ENCODE measurements at places on chromosomes 2 and 18. TPM values are rescaled to one million over a fixed set of nuclear protein-coding genes. Genes with fewer than 3 reads are reported as not detected.

DNA sequence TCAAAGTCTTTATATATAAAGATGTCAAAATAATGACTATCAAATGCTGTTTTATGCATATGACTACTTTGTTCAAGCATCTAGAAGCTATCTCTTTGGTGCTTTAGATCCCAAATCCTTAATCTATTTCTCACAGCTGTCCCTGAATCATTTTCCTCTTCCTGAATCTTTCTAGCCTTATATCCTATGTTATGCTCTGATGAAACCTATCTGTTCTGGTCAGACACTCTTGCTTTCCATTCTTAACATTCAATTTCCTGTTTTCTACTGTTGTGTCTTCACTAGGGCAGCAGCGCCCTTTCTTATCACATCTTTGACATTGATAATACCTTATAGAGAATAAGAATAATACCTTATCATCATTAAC is 6.3 kb upstream of the PARD3B start:
- DNase-seq: no peak
- H3K4me1 ChIP-seq: peaks cover 23% of the 10 kb centered on the region
- no peaks in the 10 kb centered on the region for H3K27me3 ChIP-seq
- no peaks in the 10 kb centered on the region for H3K36me3 ChIP-seq

GRCh38 chr2:239312741-239313667 is 87.8 kb downstream of the HDAC4 start:
- no peak for DNase-seq
- H3K27ac ChIP-seq: no peak overlapping the region
- H3K27me3 ChIP-seq: no peaks in the 10 kb centered on the region
- no peaks in the 10 kb centered on the region for H3K36me3 ChIP-seq
- H3K4me1 ChIP-seq: no peaks in the 10 kb centered on the region

DNA sequence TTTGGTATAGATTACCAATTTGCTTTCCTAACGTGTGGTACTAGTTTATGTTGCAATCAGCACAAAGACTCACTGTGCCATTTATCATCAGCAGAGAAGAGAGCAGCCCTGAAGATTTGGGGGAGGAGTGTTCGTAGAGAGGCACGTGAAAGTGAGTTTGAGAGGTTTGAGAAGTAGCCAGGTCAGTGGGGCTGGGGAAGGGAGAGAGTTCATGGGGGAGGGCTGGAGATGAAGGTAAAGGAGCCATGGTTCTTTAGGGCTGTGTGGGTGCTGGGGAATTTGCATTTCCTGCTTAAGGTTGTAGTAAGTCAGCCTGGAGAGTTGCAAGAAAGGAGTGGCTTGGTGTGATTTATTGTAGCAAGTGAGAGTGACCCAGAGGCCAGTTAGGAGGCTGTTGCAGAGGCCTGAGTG is 172.1 kb downstream of the NEDD4L start:
- peak overlapping the region; percentile 84 for H3K27ac ChIP-seq
- peaks cover 38% of the 10 kb centered on the region for H3K36me3 ChIP-seq
- H3K4me3 ChIP-seq: peak overlapping the region; percentile 43
- peaks cover 95% of the 10 kb centered on the region for H3K4me1 ChIP-seq
- DNase-seq: peak; percentile 59

HNRNPA3 gene
- total RNA-seq: 212 TPM

MC5R gene
- not detected for total RNA-seq

CCDC85A gene
- 2.6 TPM for total RNA-seq

Measured in Calu3 (cell line).